ENCODE measurements at places on chromosomes 16 and 17.

DNA sequence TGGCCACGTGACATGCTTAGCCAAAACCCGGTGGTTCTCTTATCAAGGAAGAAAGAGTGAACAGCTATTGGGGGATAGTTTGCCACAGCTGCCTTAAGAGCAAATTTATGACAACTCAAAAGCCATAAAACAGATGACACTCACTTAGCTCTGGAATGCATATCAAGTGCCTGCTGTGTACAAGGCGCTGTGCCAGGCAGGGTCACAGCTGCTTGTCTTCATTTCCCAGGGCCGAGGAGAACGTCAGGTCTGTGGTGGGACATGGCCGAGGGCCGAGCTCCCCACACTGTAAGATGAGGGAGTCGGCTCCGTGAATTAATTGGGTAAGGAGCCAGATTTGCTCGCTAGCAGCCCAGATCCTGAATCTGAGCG is 14.0 kb downstream of the EEF2K start:
- no peak for DNase-seq

GRCh38 chr17:35855965-35856364 is 12.7 kb downstream of the HEATR9 start:
- no peak for DNase-seq

- no peak for DNase-seq
Observed at GRCh38 chr16:23629516-23629915, 11.6 kb downstream of the PALB2 start.

DNA sequence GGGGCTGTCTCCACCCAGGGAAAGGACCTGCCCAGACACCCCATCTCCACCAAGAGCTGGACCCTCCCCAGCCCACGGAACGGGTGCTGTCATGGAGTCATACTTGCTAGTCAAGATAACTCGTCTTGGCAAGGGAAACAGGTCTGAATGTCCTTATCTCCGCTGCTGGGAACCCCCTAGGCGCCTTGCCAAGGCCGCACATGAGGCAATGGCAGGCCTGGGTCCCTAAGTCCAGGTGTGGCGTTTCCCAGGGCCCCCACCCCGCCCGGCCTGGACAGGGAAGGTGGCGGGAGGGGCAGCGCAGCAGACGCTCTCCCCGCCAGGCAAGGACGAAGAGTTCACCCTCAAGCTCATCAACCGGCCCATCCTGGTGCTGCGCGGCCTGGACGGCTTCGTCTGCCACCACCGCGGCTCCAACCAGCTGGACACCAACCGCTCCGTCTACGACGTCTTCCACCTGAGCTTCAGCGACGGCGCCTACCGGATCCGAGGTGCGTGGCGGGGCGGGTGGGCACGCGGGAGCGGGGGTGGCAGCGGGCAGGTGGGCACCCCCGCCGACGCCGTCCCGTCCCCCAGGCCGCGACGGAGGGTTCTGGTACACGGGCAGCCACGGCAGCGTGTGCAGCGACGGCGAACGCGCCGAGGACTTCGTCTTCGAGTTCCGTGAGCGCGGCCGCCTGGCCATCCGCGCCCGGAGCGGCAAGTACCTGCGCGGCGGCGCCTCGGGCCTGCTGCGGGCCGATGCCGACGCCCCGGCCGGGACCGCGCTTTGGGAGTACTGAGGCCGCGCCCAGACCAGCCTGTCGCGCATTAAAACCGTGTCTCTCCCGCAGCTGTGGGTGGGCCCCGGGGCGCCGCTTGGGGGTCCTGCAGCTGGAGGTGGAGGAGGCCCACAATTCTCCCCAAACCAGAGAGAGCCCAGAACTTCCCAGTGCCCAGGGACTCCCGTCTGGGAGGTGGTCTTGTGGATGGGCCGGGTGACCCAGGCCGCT is 8.4 kb downstream of the FSCN2 start:
- DNase-seq, result no peak

DNA sequence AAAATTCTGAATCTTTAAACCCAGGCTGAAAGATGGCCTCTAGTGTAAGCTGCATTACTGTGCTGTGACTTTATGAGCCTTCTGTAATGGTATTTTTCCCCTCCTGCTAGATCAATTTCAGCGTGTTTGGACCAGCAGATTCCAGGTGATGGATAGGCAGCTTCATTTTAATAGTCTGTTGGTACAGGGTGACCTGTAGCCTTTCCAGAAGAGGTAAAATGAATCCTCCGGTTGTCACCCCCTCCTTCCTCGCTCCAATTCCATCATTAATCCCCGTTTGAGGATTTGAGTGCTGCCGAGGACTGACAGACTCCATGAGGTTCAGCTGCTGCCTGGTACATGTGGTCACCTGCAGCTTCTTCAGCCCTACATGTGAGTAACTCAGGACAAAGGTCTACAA is 48.9 kb downstream of the MYH3 start:
- no peak for DNase-seq

DNA sequence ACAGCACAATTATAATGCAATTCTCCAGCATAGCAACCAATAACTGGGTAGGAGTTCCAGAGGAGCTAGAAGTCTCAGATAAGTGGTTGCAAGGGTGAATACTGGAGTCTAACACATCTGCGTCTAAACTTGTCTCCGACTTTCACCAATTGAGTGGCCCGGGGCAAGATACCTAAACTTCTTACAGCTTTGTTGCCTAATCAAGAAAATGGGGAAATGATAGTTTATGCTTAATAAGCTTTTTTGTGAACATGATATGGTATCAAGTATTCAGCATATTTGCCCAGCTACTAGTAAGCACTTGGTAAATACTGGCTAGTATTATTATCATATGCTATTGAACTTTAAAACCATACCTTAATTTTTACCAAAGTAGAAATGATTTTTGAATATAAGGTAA is 183.5 kb downstream of the KCNJ2 start:
- DNase-seq, result no peak

- DNase-seq, result no peak
Observed at GRCh38 chr17:13587487-13588338, 14.0 kb downstream of the HS3ST3A1 start.

DNA sequence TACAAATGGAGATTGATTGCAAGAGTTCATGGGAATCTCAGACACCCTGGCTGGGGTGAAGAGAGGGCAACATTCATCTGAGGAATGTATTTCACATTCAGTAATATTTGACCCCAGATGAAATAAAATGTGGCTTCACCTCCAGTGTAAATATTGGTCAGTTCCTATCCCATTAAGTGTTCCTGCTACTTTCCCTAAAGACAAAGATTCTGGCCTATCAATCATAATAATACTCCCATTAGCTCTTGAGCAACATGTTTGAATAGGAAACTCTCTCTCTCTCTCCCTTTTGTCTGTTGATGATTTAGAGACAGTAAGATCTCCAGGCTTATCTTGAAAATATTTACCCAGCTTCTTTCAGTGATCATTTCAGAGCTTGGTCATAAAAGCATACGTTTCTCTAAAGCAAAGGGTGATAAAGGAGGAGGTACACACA is 70.1 kb downstream of the KCNJ2 start:
- no peak for DNase-seq

DNA sequence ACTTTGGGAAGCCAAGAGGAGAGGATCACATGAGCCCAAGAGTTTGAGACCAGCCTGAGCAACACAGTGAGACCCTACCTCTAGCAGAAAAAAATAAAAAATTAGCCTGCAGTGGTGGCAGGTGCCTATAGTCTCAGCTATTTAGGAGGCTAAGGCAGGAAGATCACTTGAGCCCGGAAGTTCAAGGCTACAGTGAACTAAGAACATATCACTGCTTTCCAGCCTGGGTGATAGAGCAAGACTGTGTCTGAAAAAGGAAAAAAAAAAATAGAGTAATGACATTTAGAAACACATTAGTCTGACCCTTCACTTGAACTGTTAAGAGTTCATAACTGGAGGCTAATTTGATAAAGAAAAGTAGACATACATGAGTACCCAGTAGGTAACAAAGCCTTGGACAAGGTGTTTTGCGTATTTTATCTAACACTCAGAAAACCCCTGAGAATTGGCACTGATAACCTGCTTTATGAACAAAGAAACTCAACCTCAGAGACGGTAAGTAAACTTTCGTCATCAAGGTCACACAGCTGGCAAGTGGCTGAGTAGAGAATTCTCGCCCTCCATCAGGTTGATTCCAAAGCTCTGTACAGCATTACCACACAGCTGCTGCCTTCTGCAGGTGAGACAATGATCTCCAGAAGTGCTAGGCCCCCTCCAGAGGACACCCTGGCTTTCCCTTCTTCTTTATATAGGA is 101.1 kb downstream of the SMG6 start:
- no peak for DNase-seq

GRCh38 chr16:73354434-73354833 is 306.5 kb upstream of the ZFHX3 start:
- DNase-seq, result no peak

- no peak for DNase-seq
Observed at GRCh38 chr17:49365667-49366066, 3.6 kb upstream of the ZNF652 start.

GRCh38 chr16:66131156-66131807 is 235.2 kb upstream of the CDH5 start:
- DNase-seq, result no peak

DNA sequence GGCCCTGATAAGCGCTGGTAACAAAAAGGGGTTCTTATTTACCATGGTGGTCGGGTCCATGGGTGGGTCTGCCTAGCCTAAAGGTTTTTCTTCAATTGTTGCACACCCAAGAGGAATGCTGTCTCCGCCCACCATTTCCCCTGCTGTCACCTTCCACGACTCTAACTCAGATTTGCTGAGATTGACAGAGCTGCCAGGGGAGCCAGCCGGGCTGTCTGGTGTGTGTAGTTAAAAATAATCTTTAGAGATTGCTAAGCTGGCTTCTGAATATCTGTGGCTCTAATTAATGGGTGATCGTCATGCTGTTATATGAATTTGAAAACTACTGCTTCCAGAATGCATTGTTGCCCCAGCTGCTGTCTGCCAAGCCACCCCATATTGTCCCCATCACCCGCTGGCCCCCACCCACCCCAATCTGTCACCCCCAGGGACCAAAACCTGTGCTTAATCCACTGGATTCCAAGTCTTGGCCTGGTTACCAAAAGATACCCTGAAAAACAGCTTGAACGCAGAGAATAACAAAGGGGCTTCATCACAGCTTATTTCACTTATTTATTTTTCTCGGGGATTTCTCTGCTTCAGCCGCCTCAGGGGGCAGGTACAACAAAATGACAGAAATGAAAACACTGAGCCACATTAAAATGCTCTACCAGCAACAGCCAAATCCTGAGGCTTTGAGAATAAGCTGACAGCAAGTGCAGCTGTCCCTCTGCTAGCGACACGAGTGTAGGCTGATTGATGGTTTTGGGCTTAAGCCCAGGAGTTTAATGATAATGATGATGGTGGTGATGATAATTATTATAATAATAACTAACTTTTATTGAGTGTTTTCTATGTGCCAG is 46.1 kb upstream of the NLK start:
- DNase-seq, result no peak
